ENCODE measurements at places on chromosomes 3 and 15.

- DNase-seq: no peak
Measured at GRCh38 chr15:34119291-34119690, 17.4 kb downstream of the PGBD4 start.

DNA sequence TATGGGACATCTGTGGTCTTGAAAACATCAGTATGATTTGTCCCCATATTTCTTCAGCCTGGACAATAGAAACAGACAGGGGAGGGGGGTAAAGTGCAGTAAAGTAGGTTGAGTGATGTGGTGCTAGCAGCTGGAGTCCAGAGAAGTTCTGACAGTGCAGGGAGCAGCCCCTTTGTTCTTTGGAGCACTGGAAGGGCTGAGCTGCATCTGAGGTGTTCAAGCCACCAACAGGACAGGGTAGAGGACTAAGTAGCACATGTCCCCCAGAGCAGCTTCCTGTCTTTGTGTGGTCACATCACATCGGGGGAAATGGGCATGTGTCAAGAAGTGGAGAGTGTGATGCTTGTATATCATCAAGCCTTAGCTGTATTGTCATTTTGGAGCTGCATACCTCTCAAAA is 12.1 kb downstream of the MRPS22 start:
- DNase-seq: no peak

DNA sequence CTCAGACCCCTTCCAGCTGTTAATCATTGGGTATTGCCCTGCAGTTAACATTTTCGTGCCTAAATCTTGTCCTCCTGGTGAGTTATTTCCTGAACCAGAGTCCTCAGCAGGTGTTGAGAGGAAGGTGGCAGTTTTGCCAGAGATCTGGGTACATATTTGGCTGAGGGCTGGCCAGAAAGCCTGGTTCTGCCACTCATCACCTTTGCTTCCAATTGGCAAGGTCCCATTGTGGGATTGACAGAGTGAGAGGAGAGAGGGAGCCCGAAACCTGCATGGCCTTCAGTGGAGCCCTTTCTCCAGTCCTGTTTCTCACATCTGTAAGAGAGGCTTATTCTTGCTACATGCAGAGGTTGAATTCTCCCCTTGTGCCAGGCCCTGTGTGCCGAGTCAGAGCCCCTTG is 8.9 kb upstream of the TKT start:
- DNase-seq: no peak

- DNase-seq: no peak
Measured at GRCh38 chr3:185656321-185656840, 70.3 kb downstream of the SENP2 start.

- DNase-seq: no peak
Measured at GRCh38 chr3:135556174-135556573, 409.4 kb upstream of the PPP2R3A start.

DNA sequence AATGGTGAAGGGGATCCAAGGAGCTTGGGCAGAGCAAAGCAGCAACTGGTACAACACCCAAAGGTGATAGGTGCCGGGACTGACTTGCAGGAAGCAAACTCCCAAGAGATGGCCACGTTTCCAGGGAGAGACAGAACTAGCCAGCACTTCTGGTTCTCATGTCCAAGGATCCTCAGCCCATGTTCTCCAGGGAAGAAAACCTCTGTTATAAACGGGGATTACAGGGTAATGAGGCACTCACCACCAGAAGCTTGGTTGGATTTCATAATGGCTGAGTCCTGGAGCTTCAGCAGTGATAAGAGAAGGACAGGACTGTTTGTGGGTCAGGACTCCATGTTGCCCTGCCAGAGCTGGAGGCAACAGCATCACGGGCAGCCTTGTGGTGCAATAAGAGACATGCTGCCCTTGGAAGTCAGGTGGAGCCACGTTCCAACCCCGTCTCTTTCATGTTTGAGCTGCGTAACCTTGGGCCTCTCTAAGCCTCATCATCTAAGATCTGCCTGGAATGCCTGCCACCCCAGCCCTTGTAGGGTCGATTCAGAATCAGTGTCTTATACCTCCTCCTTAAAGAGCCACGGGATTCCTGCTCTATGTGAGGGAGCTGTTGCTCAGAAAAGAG is 181.0 kb downstream of the ABHD5 start:
- DNase-seq: no peak

DNA sequence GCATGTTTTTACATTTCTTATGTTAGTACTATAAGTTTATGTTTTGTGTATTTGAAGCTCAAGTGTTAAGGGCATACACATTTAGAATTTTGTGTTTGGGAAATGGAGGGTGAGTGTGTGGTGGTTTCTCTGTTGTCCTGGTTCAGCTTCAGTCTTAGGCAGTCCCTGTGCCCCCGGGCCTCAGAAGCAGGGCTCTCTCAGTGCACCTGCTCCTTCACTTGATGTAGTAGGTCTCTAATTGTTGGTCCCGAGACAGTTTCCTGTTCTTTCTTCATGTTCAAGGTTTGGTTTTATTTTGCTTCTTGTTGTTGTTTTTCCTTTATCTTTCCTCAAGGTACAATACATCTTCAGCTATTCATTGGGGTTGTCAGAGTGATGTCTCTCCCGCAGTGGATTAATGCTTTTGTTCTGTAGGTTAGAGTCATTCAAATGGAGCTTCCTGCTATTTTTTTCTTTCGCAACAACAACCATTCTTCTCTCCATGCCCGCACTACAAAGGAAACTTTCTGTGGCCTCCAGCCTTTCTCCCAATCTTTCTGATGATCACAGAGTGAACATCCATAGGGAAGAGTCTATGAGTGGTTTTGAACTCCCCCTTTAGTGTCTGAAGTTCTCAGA is 177.8 kb upstream of the GOLGA6L4 start:
- no peak for DNase-seq

- DNase-seq: no peak
Measured at GRCh38 chr3:186825294-186825821, 17.2 kb upstream of the ADIPOQ start.

- DNase-seq: no peak
Measured at GRCh38 chr3:195258449-195259153, 12.4 kb downstream of the XXYLT1 start.

DNA sequence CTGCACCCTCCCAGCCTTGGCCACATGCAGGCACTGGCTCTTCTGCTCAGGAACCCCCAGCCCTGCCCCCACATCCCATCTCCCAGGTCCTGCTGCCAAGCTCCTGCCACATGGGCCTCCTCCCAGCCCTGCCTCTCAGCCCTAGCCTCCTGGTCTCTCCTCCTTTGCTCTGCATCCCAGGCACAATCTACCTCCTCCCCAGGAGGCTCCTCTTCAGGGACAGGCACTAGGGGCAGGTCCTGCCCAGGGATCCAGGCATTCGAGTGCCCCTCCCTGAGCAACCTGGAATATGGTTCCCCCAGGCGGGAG is 12.4 kb downstream of the DNAJB8 start:
- no peak for DNase-seq

DNA sequence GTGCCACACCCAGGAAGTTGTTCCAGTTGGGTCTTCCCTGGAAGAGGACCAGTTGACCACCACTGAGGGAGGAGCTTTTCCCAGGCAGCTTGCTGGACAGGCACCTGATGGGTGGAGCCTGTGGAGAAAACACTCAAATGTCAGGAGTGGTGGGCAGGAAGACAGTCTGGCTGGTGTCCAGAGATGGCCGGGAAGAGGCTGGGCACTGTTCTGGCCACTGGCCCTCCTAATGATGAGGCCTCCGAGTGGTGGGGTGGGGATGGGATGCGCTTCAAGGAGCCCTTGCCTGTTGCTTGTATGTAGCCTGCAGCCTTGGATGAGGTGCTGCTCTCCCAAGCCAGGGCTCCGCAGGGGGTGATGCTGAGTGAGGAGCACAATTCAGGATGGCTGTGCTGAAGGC is 12.3 kb downstream of the PLEKHO2 start:
- no peak for DNase-seq

DNA sequence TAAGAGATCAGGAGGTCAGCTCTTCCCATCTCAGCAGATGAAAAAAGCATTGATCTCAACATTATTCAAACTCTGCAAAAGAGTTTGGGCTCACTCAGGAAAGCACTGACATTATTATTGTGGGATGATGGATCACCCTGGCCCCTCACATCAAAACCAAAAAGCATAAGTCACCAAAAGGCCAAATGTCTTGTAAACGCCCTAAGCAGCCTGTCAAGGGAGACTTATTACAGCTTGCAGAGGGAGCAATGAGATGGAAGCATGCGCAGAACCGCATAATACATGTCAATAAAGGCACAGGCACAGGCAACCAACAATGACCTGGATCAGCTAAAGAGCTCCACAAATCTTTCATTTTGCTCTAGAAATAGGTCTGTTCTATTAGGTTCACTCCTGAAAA is 4.6 kb downstream of the FSIP1 start:
- no peak for DNase-seq

- no peak for DNase-seq
Measured at GRCh38 chr3:118990823-118991560, 43.7 kb downstream of the IGSF11 start.

GRCh38 chr3:126134219-126134975 is 46.0 kb downstream of the ALDH1L1 start:
- peak; percentile 23 for DNase-seq

DNA sequence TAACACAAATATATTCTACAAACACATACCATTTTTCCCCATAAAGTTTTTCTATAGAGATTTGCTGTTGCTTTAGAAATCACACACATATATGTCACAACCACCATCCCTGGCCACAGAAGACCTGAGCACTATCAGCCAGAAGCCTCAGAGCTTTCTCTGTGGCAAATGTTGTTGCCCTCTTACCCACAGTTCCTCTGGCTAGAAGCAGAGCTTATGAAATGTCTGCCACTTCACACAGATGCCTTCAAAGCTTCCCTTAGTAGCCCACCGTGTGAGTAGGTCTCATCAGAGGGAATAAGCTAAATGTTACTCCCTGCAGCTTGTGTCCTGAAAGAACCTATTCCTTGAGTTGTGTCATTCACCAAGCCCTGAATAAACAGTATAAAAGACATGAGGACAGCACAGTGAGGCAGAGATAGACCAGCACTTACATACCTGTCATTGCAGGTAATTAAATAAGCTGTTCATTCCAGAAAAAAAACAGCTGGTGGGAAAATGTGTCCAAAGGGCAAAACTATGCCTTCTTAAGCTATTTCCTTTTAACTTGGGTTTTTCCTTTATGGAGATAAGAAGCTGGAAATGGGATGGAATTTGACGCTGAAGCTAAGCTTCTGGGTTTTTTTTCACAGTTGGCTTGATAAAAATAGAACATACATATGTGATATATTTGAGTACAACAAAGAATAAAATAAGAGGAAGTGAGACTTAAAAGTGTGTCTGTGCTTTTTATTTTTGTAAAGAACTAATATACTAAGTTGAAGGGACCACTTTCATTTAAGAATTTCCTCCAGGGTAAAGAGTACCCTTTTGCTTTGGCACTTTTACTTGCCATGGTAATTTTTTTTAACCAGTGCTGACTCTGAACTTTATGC is 391.4 kb downstream of the KCNH8 start:
- no peak for DNase-seq
